Cortex of kidney (tissue), 1 donor: ENCODE measurements at places on chromosomes 11 and 22.

DNA sequence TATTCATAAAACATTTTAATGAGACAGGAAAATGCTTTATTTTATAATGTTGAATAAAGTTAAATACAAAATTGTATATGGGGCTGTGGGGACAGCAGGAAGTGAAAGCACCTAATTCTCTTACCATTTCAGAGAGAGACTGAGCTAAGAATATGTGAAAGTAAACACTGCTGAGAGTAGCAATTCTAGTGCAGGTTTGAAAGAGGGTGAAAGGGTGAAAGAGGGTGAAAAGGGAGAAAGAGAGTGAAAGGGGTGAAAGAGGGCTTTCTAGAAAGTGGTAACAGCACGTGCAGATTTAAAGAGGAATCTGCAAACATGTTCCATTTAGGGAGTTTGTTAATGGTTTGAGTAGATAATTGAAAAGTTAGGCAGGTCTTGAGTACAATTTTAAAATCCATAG lies 652.0 kb upstream of the CCDC90B start:
- no peak for DNase-seq

DNA sequence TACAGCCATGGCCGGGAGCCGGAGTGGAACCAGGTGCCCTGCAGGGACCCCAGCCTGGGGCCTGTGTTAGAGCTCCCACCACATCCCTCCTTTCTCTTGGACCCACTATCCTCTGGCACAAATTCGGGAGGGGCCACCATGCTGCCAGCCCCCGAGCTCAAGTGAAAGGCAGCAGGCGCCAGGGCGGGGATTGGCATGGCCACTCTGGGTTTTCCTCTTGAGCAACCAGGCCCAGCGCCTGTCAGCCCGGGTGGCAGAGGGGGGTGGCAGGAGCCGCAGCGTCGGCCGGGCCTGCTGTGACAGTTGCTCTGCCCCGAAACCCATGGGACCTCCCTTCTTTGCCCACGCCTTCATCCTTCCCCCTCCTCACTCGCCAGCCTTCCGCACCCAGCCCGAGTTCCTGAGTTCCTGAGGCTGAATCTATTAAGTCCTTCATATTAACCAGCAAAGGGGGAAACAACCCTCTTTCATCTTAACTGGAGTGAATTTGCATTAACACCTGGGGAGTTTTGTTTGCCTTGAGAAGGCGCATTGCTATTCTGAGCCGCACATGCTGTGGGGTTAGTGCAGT lies 16.8 kb upstream of the CABP7 start:
- DNase-seq: no peak

DNA sequence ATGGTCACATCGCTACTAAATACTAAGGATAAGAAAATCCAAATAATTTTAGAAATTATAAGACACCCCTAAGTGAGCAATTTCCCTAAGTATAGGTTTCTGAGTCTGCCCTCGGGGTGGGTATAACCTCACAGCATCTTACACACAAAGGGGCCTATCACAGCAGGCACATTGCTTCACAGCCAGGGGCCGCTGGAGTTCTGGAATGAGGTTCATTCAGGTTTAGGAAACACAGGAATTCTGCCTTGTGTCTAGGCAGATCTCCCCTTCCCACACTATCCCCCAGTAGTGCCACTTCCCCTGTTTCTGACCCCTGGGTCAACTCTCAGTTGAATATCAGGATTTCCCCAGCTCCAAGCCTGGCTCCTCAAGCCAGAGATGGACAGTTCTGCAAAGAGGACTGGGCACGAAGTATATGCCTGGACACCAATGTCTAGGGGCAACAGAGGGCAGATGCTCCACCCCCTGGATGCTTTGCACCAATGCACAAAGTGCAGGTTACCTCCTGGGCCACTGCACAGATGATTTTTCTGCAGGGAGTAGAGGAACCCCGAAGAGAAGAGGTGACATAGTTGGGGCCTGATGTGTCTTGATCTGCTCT lies 11.4 kb downstream of the TUBA8 start:
- no peak for DNase-seq

- DNase-seq: no peak
Observed at GRCh38 chr11:115257270-115257669, 246.9 kb downstream of the CADM1 start.

GRCh38 chr11:27118371-27118770 lies 77.8 kb downstream of the BBOX1 start:
- DNase-seq: no peak

DNA sequence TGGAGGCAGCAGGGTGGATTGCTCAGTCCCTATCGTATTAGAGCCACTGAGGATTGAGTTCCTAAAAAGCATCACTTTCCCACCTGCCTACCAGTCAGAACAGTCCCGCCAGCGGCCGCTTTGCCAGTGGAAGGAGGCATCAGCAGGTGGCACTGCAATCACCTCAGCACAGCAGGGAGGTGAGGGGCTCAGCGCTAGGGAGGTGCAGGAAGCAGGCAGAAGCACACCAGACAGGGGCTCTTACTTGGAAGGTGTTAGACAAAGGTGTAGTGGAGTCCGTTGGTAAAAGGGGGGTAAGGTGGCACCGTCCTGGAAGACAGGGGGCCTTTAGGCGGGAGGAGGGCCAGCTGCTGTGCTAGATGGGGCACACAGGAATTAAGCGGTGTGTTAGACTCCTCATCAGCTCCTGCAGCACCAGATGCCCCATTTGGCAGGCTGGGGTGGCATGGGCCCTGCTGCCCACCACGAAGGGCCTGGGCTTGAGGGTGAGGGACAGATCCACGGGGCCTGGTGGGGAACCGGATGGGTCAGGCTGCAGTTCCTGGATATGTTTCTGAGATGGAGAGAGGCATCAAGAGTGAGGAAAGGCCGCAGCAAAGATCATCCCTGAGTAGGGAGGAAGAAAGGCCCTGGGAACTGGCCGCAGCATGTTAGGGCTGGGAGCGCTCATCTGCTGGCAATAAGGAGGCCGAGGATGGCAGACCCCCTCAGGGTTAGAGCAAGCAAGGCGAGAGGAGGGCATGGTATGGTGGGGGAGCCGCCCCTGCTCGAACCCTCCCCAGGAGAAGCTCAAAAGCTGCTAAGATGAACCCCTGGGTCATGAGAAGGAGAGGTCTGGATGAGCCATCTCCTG lies 42.5 kb downstream of the C11orf58 start:
- no peak for DNase-seq

DNA sequence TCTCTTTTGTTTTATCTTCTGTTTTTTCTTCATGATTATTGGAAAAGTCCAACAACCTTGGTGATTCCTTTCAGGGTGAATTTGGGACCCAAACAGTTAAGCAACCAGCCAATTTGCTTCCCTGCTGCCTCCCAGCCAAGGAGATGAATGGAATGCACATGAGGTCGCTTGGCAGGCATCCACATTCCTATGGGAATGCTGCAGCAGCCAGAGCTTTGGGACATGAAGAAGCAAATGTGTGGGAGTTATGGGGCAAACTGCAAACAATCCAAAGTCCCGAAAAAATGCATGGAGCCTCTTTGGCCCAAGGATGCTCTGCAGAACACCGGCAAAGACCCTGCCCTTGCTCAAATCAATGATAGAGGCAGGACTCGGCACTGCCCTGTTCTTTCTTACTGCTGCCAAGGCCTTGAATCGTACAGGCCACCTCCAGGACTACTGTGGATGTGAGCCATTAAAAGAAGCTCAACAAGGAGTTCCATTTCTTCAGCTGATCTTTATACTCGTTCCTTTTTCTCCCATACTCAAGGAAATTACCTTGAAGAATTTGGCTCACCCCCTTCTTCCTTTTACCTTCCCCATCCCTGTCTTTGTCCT lies 117.3 kb upstream of the TEAD1 start:
- DNase-seq: no peak

DNA sequence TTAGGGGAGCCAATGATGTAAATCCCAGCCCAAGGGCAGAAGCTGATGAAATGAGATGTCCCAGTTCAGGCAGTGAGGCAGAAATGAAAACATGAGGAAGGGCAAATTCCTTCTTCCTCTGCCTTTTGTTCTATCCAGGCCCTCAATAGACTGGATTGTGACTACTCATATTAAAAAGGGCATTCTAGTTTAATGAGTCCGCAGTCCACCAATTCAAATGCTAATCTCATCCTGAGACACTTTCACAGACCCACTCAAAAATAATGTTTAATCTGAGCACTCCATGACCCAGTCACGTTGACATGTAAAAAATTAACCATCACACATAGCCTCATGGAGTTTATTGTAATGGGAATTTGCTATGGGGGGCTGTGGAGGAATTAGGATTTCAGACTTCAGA lies 717.9 kb downstream of the OPCML start:
- no peak for DNase-seq

GRCh38 chr11:46664612-46665011 lies 35.8 kb downstream of the ARHGAP1 start:
- no peak for DNase-seq

DNA sequence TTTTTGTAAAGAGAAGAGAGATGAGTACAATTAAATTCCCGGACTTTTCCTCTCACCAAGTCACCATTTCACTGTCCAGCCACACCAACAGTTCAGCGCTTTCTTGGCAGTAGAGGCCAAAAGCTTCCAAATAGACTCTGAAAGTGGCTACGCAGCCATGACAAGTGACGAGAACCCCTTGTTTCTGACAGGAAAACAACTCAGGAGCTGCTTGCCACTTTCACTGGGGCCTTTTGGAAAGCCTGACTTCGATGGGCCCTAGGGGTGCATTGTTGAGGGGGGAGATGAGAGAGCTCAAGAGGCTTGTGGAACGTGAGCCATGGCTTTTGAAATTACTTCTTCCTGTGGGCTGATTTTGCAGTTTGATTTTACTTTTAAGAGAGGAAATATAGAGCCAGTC lies 422.1 kb upstream of the FAT3 start:
- DNase-seq: no peak

GRCh38 chr22:50293441-50294318 lies 13.8 kb downstream of the PLXNB2 start:
- peak; percentile 63 for DNase-seq

- DNase-seq: no peak
Observed at GRCh38 chr22:33986167-33986771, 66.0 kb upstream of the LARGE1 start.

GRCh38 chr11:124865902-124866851 lies 945 bp downstream of the ROBO3 start:
- DNase-seq: no peak

DNA sequence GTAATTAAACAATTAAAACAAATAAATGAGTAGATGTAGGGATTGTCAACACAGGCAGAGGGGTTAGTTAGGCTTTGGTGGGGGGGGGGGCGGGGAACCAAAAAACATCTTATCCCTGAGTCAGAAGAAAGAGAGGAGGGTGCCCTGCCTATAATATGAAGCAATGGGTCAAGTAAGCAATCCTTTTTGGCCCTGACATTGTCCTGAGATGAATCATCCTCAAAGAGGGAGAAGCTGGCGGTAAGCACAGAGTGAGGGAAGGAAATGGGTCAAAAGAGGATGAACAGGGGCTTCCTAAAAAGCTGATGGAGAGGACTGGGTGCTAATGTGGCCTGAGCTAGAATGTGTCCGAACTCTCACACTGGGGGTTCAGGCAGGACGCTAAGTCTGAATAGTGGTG lies 4.7 kb downstream of the OLFML1 start:
- DNase-seq: no peak

GRCh38 chr11:86486261-86487030 lies 111.8 kb downstream of the CCDC81 start:
- no peak for DNase-seq

DNA sequence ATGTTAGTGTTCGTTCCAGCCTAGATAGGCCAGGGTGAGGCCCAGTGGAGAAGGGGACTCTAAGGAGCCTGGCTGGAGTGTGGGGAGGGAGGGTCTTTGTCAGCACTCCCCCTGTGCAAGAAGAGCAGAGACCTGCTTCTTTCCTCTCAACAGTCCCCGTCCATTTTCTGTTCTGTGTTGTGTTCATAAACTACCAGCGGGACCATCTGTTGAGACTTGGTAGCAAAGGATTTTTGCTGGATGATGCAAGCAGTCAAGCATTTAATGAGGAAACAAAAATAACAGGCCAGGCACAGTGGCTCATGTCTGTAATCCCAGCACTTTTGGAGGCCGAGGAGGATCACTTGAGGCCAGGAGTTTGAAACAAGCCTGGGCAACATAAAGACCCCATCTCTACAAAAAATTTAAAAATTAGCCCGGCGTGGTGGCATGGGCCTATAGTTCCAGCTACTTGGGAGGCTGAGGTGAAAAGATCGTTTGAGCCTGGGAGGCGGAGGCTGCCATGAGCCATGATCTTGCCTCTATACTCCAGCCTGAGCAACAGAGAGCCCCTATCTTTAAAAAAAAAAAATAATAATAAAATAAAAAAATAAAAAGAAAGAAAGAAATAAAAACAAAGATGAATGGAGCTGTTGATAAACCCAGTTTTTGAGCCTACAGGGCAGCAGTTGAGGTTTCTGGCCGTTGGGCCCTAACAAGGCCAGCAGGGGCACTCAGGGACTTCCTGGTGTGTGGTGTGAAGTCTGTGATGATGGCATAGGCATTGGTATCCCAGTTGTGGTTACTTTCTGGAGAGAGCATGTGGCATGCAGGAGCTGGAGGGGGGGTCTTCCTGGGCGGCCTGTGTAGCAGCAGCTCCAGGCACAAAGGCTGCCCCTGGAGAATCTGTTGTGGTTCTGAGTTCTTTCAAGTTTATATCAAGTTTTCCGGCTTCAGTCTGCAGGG lies 1.7 kb upstream of the TXNRD2 start:
- DNase-seq: no peak

DNA sequence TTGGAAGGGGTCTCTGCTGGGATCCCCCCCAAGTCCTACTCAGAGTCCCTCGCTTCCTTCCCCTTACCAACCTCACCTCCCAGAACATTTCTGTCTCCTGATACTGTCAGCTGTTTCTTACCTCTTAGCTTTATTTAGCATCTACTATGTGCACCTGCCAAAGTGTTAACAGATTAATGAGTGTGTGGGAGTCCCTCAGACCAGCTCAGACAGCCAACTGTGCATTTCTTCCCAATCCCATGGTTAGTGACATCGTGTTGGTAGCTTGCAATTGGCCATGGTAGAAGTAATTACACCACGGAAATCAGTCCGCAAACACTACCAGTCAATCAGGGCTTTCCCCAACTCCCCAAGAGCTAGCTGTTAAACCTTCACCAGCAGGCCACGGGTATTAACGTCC lies 150.6 kb downstream of the DSCAML1 start:
- DNase-seq: no peak

- no peak for DNase-seq
Observed at GRCh38 chr11:125588505-125588904, 4.1 kb upstream of the STT3A start.

DNA sequence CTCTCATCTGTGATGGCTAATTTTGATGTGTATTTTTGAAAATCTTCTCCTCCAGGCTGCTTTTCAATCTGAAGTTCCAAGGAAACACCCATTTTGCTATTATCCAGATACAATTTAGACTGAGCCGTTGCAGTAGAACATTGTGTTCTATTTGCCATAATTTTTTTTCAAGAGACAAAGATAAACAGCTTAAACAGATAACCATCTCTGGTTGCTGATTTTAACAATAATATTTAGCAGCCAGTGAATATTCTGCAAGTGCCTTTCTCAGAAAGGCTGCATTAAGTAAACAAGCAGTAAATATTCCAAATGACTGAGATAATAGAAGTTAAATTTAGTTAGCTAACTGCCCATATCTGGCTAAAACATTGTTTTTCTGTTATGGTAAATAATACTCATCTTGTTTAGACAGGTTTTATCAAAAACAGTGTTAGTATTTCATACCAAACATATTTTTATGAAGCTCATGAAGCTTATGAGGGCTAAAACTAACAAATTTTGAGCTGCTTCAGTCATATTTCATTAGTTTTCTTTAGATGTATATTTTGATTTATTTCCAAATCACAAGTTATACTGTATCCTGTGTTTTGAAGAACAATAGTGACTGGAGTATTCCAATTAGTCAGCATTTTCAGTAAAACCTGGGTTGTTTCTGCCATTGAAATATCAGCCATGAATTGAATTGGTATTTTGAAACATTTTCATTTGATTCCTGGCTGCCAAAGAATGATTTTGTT lies 206.7 kb downstream of the SBF2 start:
- no peak for DNase-seq
